Body of pancreas (tissue), 4 donors: ENCODE measurements at places on chromosomes 5 and 9. TPM values are rescaled to one million over a fixed set of nuclear protein-coding genes. Genes with fewer than 3 reads are reported as not detected.

The FBXO10 gene
- total RNA-seq: 13.2 TPM

The CTSV gene
- 1.6 TPM for total RNA-seq

The OTULINL gene
- total RNA-seq: 26.2 TPM

The ADAMTS6 gene
- total RNA-seq: 0.78 TPM

GRCh38 chr9:114317665-114318357 lies 5.1 kb upstream of the ORM1 start:
- no peak overlapping the region for H3K4me3 ChIP-seq
- no peak overlapping the region for H3K27ac ChIP-seq
- no peak for DNase-seq
- peaks cover 12% of the 10 kb centered on the region for H3K4me1 ChIP-seq
- H3K36me3 ChIP-seq: no peaks in the 10 kb centered on the region

- no peak overlapping the region for H3K4me3 ChIP-seq
- H3K27ac ChIP-seq: no peak overlapping the region
- no peaks in the 10 kb centered on the region for H3K27me3 ChIP-seq
- H3K36me3 ChIP-seq: no peaks in the 10 kb centered on the region
- no peaks in the 10 kb centered on the region for H3K4me1 ChIP-seq
These were observed 110.8 kb downstream of the LHX2 start for GRCh38 chr9:124122321-124122720.

- no peaks in the 10 kb centered on the region for H3K27me3 ChIP-seq
- no peaks in the 10 kb centered on the region for H3K4me1 ChIP-seq
- no peak overlapping the region for H3K27ac ChIP-seq
- H3K4me3 ChIP-seq: no peak overlapping the region
- DNase-seq: no peak
- no peaks in the 10 kb centered on the region for H3K36me3 ChIP-seq
These were observed 138.0 kb upstream of the FSTL4 start for GRCh38 chr5:133750356-133750755.

GRCh38 chr5:140145818-140146522 lies 20.2 kb downstream of the IGIP start:
- no peak overlapping the region for H3K27ac ChIP-seq
- H3K4me1 ChIP-seq: peaks cover 17% of the 10 kb centered on the region
- DNase-seq: peak; percentile 78
- no peaks in the 10 kb centered on the region for H3K36me3 ChIP-seq
- H3K27me3 ChIP-seq: no peaks in the 10 kb centered on the region
- H3K4me3 ChIP-seq: no peak overlapping the region
